ENCODE measurements at places on chromosomes 2 and 18.

DNA sequence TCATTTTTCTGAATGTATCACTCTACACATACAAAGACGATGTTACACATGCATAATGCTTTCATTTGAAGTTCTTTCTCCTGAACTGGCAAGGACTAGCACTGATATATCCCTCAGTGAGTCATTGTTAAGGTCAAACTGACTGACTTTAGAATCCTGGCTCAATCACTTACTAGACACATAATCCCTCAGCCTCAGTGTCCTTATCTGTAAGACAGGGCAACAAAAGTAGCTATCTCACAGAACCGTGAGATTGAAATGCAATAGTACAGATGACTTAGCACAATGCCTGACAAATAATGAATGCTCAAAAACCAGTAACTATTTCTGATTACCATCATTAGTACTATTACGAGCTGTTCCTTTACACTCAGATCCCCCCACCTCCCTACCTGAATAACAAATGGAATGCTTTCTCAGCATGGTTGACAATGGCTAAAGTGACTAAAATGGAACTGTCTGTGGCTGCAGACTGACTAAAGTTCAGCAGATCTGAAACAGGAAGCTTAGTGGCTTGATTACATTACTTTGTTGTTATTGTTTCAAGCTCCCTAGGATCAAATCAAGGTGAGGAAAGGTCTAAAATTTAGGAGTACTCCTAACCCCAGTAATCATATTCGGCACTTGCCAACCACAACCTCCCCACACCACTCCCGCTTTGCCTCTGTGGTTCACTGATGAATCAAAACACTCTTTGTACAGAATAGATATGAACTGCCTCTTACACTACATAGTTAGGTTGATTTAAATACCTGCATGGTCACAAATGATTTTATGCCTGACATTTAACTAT lies 35.8 kb upstream of the CACNB4 start:
- no peak for DNase-seq

DNA sequence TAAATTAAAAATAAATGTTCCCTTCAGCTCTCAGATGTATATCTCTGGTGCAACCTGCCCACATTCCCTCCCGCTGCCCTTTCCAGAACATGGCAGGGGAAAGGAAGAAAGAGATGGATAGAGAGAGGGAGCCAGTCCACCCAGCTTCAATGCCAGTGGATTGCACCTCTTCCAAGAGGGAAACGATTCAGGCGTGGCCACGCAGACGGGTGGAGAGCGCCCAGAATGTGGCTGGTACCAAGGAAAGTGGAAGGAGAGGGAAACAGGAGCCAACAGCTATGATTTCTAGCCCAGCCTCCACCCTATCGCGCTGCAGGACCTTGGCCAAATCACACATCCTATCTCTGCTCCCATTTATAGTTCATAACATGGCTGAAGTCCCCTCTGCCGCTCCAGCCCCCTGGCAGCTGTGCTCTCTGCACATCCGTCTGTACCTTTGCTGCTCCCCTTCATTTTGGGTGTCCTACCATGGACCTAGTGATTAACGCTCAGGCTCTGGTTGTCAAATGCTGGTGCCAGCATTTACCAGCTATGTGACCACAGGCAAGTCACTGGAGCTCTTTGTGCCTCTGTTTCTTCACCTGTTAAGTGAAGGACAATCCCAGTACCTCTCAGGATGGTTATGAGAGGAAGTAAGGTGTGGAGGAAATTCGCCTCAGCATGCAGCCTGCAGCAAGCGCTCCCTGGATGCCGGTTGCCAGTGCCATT lies 66.5 kb downstream of the SFXN5 start:
- no peak for DNase-seq

DNA sequence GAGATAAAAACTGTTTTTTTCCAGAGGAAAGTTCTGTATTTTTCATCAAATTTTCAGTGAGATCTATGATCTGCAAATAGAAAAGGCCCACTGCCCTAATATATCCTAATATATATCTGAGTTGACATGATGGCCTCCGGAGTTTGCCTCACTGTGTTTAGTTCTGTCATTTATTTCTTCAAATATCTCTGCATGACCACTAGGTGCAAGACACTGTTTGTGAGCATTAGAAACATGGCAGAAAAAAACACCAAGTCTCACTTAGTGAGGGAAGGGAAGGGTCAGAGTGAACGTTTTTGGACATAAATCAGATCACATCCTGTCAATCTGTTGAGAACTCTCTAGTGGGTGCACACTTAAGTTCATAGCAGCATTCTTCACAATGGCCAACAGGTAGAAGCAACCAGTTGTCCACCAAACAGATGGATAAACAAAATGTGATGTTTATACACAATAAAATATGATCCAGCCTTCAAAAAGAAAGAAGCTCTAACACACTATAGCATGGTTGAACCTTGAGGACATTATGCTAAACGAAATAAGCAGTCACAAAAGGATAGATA lies 53.4 kb downstream of the SPIRE1 start:
- no peak for DNase-seq

DNA sequence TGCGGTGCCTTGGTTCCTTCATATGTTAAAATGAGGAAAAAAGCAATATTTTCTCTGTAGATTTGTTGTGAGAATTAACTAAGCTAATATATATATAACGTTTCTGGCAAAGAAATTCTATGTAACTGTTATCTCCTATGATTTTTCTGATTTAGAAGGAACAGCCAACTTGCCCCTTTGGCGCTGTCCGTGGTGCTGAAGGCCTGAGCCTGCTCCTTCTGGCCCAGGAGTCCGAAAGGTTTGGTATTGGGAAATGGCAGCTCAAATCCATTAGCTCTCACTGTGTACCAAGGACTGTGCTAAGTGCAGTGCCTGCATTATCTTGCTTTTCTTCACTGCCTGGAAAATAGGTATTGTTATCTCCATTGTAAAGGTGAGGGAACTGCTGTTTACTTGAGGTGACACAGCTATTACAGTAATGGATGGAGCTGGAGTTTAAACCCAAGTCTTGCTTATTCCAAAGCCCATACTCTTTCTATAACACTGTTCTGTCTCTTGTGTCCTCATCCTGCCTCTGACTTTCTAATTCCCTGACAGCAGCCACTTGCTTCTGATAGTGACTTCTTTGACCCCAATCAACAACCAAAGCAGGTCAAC lies 52.2 kb downstream of the C1QL2 start:
- DNase-seq: no peak

DNA sequence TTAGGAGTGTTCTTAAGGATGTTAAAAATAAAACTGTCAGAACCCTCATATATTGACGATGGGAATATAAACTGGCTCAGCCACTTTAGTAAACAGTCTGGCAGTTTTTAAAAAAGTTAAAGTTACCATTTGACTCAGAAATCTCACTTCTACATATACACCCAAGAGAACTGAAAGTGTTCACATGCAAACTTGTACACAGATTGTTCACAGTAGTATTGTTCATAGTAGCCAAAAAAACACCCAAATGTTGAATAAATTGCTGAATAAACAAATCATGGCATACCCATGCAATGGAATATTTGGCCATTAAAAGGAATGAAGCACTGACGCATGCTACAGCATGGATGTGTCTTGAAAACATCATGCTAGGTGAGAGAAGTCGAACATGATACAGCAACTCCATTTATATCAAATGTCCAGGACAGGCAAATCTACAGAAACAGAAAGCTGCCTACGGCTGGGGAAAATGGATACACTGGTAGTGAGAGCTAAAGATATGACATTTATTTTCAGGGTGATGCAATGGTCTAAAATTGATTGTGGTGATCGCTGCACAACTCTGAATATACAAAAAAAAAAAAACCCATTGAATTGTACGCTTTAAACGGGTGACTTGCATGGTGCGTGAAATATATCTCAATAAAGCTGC lies 10.1 kb downstream of the RPL31 start:
- no peak for DNase-seq

DNA sequence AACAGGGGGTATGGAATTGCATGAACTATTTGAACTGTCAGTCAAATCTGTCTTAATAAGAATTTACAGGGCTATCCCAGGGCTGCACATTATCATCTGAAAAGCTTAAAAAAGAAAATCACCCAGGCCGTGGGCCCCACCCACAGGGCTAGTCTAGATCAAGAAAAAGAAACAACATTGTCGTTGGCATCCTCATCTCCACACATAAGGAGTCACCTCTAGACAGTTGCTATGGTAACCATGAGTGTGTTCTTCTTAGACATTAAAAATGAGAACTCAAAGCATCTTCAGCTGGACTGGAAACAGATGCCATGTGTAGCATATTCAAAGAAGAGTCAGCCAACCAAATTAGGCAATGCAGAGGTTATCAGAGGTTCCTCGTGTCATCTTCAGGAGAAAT lies 72.3 kb upstream of the CPO start:
- no peak for DNase-seq

- no peak for DNase-seq
Observed at GRCh38 chr2:178016612-178017011, 56.0 kb downstream of the PDE11A start.

- no peak for DNase-seq
Observed at GRCh38 chr2:102046135-102046986, 54.6 kb downstream of the IL1R2 start.

DNA sequence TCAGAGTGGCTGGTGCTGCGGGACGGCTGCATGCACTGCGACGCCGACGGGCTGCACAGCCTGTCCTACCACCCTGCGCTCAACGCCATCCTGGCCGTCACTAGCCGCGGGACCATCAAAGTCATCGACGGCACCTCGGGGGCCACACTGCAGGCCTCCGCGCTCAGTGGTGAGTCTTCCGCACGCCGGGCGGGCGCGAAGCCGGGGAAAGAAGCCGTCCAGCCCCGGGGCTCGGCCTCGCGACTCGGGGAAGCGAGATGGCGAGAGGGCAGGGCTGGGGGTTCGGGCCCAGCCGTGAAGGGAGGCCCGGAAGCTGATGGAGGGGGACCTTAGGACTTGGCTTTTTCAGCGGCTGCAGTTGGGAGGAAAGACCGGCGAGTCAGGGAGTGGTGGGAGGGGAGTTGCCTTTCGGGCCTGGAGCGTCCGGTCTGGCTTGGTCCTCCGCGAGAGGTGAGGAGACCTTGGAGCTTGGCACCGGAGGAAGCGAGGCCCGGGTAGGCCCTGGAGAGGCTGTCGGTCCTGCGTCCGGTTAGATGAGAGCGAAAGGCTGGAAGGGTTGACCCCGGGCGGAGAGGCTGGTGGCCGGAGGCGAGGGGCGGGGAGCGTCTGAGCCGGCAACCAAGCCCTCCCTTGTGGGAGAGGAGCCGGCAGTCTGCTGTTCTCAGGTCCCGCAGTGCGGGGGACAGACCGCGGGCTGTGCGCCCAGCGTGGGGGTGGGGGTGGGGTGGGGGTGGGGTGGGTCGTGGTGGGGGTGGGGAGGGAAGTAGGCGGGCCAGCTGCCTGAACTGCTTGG lies 691 bp downstream of the BIRC6 start:
- peak; percentile 6 for DNase-seq

- no peak for DNase-seq
Observed at GRCh38 chr2:168831662-168832061, 29.2 kb downstream of the NOSTRIN start.

DNA sequence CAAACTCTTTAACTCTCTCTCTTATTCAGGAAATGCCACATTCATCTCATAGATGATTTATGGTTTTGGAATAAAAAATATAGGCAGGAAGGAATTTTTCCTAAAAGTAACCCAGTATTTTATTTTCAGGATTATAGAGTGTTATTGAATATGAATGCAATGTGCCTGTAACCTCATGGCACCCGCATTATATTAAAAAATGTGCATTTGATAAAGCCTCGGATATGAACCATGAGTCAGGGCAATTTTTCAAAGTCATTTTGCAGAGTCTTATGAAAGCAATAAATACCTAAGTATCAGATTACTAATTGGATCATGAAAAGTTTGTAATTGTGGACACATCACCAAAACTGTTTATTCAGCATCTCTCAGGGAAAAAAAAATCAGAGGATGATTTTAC lies 573.8 kb downstream of the TSN start:
- no peak for DNase-seq

DNA sequence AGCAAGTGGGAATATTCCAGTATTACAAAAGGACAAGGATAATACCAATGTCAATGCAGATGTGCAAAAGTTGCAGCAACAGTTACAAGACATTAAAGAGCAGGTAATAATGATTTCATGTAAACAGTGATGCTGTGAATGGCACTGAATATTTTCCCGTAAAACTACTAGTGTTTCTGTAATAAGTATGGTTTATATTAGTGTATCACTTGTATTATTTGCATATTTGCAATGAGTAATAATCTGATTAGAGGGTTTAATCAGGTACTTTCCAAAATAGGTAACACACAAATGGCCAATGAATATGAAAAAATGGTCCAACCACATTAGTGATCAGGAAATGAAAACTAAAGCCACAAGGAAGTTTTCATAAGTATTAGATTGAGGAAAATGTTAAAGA lies 118.0 kb downstream of the MIB1 start:
- no peak for DNase-seq

- DNase-seq: no peak
Observed at GRCh38 chr2:180057706-180058412, 50.8 kb upstream of the CWC22 start.

GRCh38 chr2:200735061-200735460 lies 76.6 kb upstream of the BZW1 start:
- no peak for DNase-seq

- peak; percentile 53 for DNase-seq
Observed at GRCh38 chr2:70086278-70086837, 919 bp upstream of the PCBP1 start.

DNA sequence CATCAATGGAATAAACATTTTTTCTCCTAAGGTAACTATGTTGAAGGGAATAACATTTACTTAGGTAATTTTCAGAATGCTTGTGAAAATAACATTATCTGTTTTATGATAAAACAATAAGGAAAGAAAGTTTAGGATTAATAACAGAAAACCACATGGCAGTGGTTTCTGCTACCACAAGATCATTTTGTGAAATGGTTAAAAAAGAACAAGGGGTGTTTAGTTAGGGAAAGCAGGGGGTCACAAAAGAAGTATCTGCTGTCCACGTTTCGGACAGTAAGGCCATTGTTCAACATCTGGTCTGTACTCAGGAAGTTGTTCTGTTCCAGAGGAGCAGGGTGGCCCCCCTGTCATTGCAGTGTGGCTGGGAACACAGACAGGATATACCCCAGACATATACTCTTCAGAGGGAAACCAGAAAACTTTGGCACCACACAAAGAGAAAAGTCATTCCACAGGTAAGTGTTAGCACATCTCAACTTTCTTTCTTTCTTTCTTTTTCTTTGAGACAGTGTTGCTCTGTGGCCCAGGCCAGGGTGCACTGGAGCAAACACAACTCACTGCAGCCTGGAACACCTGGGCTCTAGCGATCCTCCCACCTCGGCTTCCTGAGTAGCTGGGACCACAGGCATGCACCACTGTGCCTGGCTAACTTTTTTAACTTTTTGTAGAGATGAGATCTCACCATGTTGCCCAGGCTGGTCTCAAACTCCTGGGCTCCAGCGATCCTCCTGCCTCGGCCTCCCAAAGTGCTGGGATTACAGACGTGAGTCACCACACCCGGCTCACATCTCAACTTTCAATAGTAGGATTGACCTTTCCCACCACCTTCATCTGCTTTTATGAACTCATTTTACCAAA lies 14.8 kb upstream of the ARL5A start:
- no peak for DNase-seq

GRCh38 chr18:39464006-39464405 lies 1898.4 kb upstream of the CELF4 start:
- no peak for DNase-seq

Measured in activated CD8-positive, alpha-beta memory T cell treated with anti-CD3 and anti-CD28 coated beads for 4 hours (primary cell).